ENCODE measurements at places on chromosomes 3 and 15.

DNA sequence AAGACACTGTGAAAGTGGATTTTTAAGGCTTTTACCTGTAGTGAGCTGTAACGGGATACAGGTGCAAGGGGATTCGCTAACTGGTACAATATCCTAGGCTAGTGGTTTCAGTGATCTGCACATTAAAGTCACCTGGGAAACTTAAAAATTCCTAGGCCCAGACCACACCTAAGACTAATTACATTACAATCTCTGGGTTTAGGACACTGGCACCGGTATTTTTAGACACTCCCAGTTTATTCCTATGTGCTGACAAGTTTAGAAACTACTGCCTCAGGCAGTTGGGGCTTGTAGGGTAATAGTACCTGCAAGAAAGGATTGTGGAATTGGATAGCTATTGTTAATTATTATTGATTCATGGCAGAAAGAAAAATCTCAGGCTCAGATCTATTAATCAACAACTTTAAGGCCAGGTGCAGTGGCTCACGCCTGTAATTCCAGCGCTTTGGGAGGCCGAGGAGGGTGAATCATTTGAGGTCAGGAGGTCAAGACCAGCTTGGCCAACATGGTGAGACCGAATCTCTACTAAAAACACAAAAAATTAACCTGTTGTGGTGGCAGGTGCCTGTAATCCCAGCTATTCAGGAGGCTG, 50.4 kb upstream of the CASR start:
- DNase-seq, result no peak

- DNase-seq, result no peak
Observed at GRCh38 chr3:100703865-100704264, 5.4 kb upstream of the TFG start.

DNA sequence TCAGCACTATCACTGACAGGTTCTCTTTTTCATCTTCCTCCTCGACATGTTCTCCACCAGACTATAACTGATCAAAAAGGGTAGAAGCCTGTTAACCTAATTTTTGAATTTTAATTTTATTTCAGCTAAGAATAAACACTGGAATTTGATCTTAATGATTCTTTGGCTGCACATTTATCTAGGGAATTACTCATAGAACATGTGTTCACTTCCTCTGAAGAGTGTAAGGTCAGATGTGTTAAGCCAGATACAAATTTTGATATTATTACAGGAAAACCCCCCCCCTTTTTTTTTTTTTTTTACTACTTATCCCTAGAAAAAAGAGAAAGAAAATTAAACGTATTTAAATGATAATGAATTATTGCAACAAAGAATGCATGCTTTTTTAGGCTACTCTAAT, 15.0 kb downstream of the DCBLD2 start:
- no peak for DNase-seq

DNA sequence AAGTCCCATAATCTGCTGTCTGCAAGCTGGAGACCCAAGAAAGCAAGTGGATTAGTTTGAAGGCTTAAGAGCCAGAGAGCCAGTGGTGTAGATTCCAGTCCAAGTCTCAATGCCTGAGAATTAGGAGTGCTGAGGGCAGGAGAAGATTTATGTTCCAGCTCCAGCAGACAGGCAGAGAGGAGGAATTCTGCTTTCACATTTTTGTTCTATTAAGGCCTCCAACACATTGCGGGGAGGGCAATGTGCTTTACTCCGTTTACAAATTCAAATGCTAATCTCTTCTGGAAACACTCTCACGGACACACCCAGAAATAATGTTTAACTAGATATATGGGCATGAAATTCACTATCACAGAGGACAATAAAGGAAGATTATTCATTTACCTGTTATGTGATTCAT, 54.0 kb downstream of the DPH6 start:
- DNase-seq, result no peak

DNA sequence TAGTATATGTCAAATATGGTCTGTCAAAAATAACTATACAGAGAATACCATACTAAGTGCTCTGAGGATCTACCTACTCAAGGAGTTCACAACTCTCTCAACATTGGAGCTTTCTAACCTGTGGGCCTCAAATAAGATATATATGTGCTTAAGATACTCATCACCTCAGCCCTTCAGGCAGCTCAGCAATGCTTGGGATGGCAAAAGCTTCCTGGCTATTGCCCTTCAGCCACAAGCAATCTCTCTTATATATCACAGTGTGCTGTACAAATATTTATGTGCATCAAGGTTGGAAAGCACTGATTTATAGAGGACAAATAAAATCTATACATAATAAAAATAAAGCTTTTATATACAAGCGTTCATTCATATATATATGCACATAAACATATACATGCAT, 40.3 kb downstream of the ICE2 start:
- no peak for DNase-seq

GRCh38 chr3:183958226-183958625, 59.5 kb downstream of the ABCC5 start:
- DNase-seq, result no peak

DNA sequence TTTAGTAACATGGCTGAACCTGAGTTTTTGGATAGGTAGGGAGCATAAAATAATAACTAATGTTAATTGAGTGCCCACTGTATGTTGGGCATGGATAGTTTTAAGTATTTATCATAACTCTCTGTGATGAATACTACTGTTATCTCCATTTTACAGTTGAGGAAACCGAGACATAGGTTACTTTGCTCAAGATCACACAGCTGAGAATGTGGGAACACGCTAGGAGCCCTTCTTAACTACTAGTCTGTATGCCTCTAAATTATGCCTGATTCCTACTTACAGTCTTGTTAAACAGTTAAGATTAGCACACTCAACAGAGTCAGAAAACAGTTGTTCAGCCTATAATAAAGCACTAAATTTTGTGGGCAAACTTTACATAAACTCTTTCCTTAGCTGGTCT, 2.0 kb upstream of the SIAH2 start:
- no peak for DNase-seq

- no peak for DNase-seq
Observed at GRCh38 chr3:64266065-64266931, 41.0 kb upstream of the PRICKLE2 start.

Measured in stimulated activated CD4-positive, alpha-beta T cell treated with anti-CD3 and anti-CD28 coated beads, Interleukin-1b, Interleukin-23, amount 100 ng/mL, for 1 hour (primary cell).